Renal pelvis (tissue), 12 donors: ENCODE measurements at places on chromosomes 11 and 22.
A peak's percentile ranks its signal among the peaks of the same experiment; 100 is the strongest.

DNA sequence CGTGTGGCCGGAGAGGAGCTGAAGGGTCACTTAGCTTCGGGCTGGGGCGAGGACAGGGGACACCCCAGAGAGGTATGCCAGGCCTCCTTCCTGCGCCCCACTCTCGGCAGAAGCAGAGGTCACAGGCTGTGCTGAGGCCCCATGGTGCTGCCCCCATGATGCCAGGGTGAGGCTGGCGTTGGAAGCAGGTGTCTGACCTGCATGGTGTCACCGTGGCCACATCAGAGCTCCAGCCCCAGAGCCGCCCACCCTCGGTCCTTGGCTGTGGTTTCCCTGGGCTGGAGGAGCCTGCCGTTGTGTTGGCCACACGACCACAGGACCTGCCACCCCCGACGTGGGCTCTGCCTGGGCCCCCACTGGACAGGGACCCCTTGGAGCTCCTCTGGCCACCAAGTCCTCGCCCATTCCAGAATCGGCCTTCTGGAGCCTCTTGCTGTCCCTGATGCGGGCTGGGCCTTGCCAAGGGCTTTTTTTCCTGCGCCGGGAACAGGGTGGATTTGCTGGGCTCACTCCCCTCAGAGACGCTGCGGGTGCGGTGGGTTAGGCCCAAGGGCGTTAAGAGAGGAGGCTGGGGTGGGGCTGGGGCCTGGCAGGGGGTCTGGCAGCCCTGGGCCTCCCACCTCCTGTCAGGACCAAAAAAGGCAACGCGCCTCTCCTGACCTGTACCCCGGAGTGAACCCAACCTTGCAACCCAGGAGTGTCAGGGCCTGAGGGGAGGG is 8.2 kb upstream of the TSSC4 start:
- no peak for DNase-seq

- DNase-seq = peak; percentile 87
Observed at GRCh38 chr11:123511037-123511870, 81.2 kb downstream of the GRAMD1B start.

DNA sequence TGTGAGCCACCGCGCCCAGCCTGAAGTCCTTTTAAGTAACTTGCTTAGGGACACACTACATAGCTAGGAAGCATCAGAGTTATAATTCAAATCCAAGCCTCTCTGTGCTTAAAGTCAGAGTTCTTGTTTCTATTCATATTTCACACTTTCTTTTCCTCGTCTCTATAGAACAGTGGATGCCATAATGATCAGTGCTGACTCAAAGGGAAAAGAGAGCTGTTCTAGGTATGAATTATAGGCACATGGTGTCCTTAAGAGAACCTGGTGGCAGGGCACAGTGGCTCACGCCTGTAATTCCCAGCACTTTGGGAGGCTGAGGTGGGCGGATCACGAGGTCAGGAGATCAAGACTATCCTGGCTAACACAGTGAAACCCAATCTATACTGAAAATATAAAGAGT is 400.2 kb upstream of the DDI1 start:
- DNase-seq = no peak

GRCh38 chr11:17600316-17601255 is 53.5 kb downstream of the OTOG start:
- DNase-seq = peak; percentile 7

DNA sequence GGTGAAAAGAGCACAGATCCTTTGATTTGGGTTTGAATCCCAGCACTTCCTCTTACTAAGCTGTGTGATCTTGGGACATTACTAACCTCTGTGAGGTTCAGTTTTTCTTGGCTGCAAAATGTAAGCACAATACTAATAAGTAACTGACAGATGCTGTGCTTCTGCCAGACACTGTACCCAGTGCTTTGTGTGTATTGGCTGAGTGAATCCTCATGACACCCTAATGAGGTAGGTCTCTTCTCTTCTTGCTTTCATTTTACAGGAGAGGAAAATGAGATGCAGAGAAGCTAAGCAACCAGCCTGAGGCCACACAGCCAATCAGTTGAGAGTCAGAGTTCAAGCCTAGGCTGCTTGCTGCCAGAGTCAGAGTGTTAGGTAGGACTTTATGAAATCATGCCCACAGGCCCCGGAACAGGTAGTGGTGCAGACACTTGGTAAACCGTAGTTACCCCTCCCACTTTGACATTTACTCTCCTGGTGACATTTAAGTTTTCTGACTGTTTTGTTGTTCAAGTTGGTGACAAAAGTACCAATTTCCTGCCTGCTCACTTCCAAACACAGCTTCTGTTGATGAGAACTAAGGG is 21.2 kb downstream of the PTPRJ start:
- no peak for DNase-seq

DNA sequence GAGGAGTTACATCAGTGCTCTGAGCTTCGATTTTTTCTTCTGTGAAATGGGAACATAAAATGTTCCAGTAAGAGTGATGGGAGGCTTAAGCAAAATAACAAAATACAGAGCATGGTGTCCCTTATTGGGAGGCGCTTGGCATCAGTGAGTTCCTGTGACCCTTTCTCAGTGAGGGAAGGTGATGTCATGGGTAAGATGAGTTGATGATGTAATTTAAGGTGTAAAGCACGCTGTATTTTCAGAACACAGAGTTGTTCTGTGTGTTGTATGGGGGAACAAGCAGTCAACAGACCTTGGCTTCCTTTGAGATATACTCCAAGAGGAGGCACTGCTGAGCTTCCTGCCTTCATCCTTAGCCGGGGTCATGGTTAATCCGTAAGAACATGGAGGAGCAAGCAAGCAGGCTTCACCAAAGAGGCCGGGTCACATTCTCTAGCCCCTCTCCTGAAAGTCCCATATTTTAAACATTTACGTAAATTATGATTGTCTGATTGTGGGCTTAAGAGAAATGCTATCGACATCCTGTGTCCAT is 266.7 kb downstream of the LARGE1 start:
- DNase-seq = no peak
